ENCODE measurements at places on chromosomes 2 and 18.

DNA sequence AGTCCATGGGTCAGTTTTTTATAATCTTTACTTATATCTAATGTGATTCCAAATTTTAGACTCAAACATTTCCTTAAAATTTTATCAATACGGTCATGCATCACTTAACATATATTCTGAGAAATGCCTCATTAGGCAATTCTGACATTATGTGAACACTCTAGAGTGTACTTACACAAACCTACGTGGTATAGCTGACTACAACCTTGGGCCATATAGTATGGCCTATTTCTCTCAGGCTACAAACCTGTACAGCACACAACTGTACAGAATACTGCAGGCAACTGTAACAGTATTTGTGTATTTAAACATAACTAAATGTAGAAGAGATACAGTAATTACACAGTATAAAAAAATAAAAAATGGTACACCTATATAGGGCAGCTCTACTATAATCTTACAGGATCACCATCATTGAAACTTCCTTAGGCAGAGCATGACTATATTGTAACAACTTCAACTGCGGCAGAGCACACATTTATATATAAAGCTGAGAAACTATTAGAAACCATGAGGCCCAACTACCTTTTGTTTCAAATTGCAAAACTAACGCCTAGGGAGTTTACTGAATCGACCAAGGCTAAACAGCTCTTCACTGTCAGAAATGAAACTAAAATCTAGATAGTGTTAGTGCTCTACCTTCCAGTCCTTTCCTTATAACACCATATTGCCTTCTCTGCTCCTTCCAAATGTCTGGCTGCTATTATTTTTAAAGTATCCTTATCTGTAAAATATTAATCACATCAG, 6.9 kb downstream of the YES1 start:
- DNase-seq, result no peak

GRCh38 chr2:64141674-64142405, 2.4 kb downstream of the PELI1 start:
- DNase-seq, result no peak

DNA sequence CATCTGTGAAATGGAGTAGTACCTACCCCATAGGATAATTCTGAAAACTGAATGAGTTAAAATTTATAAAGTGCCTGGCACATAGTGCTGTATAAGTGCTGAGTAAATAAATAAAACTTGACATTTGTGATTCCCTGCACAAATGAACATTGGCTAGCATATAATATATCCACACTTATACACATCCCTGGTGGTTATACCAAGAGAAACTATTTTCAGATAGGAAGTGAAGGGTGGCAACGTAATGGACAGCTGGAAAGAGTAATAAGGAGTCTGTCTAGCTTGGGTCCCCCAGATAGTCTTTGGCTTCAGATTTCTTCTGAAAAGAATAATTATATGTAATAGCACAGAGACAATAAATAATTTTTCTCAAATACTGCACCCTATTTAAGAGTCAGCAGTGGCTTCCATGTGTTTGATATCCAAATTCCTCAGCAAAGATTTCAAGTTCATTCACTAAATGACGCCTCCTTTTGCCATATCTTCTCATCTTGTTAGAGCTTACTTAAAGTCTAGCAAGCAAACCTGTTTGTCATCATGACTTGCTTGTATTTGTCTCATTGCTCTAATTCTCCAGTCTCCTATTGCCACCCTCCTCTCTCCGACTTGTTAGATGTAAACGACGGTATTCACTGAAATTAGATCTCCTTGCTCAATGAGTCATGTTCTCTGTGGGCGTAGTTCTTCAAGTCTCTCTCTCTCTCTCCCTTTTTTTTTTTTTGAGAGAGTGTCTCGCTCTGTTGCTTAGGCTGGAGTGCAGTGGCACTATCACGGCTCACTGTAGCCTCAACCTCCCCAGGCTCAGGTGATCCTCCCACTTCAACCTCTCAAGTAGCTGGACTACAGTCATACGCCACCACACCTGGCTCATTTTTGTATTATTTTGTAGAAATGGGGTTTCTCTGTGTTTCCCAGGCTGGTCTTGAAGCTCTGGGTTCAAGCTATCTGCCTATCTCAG, 8.7 kb upstream of the ADGRF3 start:
- DNase-seq, result no peak

DNA sequence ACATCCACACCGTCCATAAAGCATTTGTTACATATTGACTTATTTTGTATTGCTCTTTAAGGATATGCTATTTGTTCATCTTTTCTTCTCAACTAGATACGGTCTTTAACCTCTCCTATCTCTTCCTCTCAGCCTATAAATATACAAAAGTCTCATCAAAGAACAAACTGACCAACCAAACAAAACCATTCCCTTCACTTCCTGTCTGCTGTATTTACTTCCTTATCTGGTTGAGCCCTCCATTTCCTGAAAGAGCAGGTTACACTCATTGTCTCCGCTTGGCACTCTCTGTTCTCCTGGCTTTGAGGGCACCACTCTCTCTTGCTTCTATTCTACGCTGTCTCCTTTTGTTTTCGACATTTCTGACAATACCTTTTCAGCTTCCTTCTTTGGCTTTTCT, 431.9 kb upstream of the TCF4 start:
- no peak for DNase-seq

GRCh38 chr18:58638441-58638840, 9.6 kb upstream of the ALPK2 start:
- DNase-seq, result no peak

- no peak for DNase-seq
These were observed 25.0 kb downstream of the CYBRD1 start for GRCh38 chr2:171547256-171547655.

- DNase-seq, result peak; percentile 11
These were observed 65.4 kb upstream of the ACAA2 start for GRCh38 chr18:49878567-49879270.

DNA sequence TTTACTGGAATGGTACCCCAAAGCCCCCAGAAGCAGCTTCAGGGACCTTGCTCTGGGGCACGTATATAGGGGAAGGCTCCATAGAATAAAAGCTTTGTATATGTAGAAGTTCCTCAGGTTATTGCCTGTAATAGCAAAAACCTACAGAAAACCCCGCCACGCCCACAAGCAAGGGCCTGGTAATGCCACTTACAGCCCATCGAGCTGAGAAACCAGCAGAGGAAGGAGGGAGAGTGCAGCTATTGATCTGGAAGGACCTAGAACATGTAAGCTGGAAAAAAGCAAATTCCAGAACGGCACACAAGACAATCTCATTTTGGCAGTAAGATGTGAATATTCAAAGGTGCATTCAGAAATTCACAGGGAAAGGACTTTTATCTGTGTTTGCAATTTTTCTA, 15.8 kb downstream of the HS1BP3 start:
- no peak for DNase-seq

- no peak for DNase-seq
These were observed 39.4 kb downstream of the MAP4K4 start for GRCh38 chr2:101736861-101737291.

DNA sequence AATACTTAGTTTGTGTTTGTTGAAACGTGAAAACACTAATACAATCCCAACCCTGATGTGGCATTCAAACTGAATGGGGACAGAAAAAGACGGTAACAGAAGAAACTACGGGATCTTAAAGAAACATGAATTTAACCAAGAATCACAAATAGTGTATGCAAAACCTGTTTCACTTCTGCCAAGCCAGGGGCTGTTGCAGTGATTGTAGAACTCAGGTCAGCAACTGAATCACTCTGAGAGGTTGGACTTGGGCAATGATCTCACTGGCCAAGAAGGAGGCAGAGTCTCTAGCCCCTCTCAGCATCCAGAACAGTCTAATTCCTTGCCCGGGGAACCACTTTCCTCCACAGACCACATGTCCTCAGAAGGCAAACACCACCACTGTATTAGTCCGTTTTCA, 54.9 kb upstream of the CRIM1 start:
- DNase-seq, result no peak
